ENCODE measurements at places on chromosomes 3 and 15.

GRCh38 chr15:22895465-22896190 is 57.2 kb downstream of the NIPA2 start:
- no peak for DNase-seq

DNA sequence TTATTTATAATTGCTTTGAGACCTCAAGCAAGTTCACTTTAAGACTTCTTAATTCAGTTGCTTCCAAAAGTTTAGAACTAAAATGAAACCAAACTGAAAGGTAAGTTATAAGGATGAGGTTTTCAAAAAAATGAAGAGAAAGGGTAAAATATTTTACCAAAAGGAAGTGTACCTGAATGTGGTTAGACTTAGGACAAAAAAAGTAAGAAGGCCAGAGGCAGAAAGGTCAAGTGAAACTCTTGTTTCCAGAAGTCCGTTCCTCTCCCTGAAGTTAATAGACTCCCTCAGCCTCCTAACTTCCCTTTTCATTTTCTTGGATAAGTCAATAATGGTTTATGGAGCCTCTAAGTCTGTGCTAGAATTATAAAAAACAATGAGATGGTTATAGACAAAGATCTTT is 16.6 kb downstream of the BTLA start:
- no peak for DNase-seq

DNA sequence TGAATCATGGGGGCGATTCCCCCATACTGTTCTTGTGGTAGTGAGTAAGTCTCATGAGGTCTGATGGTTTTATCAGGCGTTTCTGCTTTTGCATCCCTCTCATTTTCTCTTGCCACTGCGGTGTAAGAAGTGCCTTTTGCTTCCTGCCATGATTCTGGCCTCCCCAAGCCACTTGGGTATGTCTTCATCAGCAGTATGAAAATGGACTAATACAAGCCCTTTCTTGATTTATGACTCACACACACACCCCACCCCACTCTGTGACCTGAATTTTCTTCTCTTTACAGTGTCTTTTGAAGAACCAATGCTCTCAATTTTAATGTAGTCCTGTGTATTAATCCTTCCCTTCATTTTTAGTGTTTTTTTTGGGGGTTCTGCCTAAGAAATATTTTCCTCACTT is 244.8 kb downstream of the PLCL2 start:
- DNase-seq, result no peak

DNA sequence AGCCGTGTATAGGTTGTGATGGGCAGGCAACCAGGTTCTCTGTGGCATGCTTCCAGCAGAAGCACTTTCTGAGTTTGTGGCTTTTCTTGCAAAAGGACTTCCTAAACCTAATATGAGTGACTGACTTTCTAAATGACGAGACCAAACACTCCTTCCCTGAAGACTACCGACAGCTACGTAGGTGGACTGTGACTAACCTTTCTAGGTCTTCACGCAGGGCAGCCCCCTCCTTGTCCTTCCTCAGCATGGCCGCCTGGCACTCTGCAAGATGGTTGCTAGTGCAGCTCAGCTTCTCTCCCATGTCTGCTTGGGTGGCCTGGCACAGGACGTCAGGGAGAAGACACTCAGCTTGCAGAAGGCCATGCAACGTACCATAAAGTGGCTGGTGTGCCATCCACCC is 20.9 kb downstream of the CXCR6 start:
- DNase-seq, result peak; percentile 67

DNA sequence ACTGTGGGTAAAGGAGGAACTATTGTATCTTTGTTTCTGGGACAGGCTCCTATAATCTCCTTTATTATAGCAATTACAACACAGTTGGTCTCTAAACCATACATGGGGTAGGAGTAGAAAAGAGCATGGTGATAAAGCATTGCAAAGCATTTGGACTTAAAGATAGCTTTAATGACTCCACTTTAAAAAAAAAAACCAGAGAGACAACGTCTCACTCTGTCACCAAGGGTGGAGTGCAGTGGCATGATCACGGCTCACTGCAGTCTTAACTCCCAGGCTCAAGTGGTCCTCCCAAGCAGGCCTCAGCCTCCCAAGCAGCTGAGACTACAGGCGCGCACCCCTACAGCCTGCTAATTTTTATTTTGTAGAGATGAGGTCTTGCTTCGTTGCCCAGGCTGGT is 68.2 kb downstream of the DENND4A start:
- no peak for DNase-seq

DNA sequence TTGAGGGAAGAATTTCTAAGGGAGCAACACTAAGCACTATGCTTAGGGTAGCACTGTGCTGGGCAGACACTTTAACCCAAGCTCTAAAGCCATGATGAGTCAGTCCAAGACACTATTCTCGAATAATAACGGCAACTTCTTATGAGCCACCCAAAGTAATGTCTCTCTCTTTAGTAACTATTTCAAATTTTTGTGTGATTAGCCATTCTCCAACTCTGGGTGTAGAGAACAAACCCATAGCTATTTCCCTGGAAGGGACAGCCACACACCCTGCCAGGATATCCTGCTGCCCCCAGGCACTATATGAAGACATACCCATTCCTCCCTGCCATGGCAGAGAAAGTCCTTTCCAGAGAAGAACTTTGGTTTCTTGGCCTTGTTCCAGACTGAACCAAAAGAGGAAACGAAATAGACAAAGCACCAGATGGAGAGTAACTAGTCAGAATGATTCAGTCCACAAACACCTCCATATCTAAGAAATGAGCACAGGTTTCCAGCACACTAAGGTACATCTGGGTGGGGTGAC is 384.9 kb upstream of the THBS1 start:
- no peak for DNase-seq

DNA sequence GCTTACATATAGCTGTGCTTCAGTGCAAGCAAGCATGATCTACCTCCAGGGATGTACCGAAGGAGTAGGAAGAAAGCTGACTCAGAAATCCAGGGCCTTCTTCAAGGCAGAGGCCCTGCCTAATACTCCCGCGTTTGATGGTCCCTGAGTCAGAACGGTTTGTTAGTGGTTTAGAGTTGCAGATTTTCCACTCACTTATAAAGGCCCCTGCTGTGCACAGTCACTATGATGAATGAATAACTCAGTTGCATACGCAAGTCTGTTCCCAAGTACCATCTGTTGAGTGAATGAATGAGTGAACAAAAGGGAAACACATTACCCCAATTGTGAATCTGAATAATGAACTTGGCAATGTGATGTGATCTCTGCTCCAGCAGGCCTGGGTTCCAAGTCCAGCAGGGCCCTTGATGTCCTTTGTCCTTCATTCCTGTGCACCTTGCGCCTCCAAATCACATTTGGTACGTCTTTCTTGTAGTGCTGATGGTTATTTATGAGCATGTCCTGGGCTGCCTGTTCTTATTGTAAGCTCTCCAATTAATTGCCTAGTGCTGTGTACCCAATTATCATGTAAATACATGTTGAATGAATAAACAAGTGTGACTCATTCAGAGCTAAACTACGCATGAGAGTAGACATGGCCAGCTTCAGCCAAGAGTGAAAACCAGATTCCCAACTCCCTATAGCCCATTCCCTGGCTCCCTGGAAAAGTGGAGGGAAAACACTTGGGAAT is 85.3 kb upstream of the LIMD1 start:
- DNase-seq, result peak; percentile 20

DNA sequence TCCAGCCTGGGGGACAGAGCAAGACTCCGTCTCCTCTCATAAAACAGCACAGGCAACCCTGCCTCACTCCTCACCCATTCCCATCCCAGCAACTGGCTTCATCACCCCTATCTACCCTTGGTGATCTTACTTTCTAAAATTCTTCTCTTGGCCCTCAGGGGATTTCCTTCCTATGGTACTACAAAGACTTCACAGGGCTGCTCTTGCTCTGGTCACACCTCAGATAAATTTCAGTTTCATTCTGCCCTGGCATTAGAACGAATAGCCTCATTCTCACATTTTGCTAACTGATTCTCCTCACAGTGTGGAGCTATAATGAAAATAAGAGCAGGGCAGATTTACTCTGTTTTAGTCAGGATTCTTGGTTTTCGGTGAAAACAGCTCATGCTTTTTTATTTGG is 22.1 kb upstream of the CRBN start:
- no peak for DNase-seq

DNA sequence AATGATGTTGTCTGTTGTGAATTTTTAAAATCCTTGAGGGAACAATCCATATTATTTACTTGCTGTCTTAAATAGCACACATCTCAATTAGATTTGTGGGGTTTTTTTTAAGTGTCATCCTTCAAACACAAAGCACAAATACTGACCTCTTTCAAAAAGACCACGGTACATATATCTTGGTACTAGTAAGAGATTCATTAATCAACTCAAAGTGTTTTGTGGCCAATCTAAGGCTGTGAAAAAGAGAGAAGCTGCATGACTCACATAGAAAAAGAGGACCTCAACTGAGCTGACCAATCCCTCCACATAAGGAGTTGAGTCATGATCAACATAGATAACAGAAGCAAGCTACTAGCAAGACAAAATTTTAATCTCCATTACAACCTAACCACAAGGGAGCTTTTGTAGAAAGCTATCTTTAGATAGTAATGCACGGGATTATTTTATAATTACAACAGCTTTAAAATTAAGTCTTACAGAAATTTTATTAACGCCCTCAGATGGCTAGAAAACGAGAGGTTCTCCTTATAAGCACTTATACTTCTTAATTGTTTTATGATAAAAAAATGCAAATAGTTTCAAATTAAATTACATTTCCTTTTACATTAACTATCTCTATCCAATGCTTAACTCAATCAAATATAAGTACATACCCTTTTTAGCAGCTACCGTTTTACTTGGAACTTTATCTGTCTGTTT is 60.5 kb downstream of the TOP2B start:
- DNase-seq, result no peak

GRCh38 chr3:66889750-66890494 is 108.2 kb upstream of the KBTBD8 start:
- no peak for DNase-seq

DNA sequence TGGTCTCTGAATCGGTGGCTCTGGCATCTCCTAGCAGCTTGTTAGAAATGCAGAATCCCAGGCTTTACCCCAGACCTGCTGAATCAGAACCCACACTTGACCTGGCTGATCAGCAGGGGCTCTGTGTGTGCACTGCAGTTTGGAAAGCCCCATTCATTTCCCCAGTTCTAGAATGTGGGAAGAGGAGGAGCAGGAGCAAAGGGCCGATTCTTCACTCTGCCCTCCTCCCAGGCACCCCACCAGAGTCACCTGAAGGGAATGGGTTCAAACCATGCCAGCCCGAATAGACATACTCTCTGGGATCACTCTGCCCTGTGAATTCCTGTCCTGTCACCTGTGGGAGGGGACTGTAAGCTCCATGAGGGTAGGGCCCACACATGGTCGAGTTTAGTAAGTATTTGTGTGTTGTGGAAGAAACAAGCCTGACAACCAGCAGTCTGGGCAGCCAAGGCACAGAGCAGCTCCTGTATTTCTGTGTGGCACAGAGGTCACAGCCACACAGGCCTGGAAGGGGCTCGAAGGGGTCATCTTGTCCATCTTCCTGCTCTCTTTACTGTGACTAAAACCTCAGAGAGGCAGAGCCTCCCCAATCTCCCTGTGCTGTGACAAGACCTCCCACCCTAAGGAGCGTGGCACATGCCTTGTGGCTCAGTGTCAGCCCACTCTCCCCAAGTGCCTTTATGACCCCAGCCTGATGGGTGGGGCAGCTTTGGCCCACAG is 29.0 kb upstream of the HHATL start:
- DNase-seq, result no peak

DNA sequence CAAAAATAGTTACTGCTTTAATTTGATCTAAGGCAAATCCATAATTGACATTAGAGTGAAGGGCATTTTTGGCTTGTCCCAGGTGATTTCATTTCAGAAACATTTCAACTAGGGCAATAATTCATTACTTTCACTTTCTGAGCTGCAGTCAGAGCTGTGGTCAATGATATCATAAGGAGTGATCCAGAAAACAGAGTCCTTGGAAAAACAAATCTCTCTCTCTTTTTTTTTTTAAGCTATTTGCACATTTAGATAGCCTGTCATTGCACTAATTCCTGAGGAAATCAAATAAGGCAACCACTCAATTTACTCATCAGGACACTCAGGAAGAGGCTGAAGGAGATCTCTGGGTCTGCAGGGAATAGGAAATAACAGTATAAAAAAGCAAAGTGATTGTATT is 269.5 kb upstream of the LRRC3B start:
- DNase-seq, result no peak

DNA sequence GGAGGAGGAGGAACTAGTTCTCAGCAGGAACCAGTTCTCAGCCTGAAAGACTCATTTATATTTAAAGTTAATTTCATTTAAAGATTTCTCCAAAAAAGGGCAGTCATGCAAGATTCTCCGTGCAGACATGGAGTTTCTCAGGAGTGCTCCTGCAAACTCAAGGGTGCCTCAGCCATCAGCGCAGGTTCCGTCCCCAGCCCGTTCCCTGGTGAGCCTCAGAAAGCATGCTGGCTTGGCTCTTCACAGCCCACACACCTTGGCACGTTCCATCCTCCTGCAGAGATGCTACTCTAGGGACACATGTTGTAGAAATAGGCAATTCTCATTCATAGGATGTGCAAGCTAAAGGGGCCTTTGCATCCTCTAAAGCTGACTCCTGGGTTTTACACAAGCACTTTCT is 123.0 kb downstream of the LIPC start:
- no peak for DNase-seq

GRCh38 chr3:170585937-170586310 is at the start of gene SLC7A14:
Gene SLC7A14, minus strand, starts transcription at chr3:170586075. Its CDS starts 59,139 bp downstream, at chr3:170526936.
- no peak for DNase-seq

All from stimulated activated naive CD4-positive, alpha-beta T cell treated with Interleukin-2 at 50 U/mL for 16 hours (primary cell).